Right cardiac atrium (tissue), 5 donors: ENCODE measurements at places on chromosomes 1 and 21.

GRCh38 chr1:237219751-237220642, 178.0 kb downstream of the RYR2 start:
- DNase-seq: peak; percentile 71

- DNase-seq: no peak
Observed at GRCh38 chr1:16254263-16254928, 17.4 kb upstream of the CPLANE2 start.

GRCh38 chr1:54070171-54070837, 16.9 kb downstream of the TCEANC2 start:
- DNase-seq: no peak

DNA sequence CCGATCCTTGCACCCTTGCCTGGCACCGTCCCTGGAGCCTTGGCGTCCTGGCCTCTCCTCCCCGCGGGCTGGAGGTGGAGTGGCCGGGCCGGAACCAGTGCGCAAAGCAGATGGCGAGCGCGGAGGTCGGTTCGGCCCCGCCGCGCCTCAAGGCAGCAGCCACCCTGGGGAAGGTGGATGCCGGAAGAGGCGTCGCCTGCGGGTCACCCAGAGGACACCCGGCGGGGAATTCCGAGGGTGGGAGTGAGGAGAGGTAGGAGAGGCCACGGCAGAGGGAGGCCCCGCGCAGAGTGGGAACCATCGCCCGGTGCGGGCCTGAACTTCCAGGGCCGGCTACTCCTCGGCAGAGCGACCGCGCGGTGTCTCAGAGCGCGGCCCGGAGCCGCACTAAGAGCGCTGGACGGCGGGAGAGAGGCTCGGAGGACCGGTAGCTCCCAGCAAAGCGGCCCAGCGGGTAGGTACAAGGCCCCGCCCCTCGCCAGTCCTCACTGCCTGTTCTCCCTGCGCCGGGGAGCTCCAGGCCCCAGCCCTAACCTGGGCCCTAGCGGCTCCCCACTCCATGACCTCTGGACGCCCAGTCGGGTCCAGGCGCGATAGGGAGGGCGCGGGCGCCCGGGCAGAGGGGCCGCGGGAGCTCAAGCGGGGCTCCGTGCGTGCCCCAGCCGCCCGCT, at the start of gene RNF207:
Gene RNF207, plus strand, starts transcription at position 271 of the 671 bp plus-strand sequence. CDS start 417 bp downstream, outside the sequence.
- peak; percentile 71 for DNase-seq
